NCI-H774 (cell line): ENCODE measurements at places on chromosomes 5 and 9.

- DNase-seq = no peak
Observed at GRCh38 chr9:3865141-3865772, 339.5 kb upstream of the RFX3 start.

GRCh38 chr9:14179449-14179848 lies 134.5 kb downstream of the NFIB start:
- DNase-seq = peak; percentile 83

GRCh38 chr5:83440826-83441225 lies 30.7 kb upstream of the VCAN start:
- no peak for DNase-seq

DNA sequence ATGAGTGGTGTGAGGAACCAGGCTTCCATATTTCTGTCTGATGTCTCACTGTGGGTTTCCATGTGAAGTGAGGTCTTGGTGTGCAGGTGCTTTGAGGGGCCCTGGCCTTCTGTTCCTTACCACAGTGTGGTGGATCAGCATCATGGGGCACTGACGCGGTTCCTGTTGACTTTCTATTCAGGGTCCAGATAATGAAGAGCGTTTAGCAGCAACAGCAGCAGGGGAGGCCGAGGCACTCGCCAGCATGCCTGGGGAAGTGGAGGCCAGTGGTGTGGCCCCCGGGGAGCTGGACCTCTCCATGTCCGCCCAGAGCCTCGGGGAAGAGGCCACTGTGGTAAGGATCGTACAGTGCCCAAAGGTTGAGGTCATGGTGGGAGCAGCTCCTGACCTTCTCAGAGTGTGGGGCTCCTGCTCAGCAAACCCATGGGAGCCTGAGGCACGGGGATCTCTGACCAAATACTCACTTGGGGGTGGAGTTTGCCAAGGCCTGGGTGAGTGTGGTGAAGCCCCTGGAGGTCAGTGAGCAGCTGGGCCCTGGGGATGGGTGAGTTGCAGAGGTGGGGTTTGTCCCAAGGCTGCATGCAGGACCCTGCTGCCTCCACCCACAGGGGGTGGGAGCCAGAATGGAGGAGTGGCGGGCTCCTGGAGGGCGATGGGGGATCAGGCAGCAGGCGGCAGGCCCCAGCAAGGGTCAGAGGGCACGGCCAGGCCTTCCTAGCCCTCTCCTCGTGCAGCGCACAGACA lies 61.2 kb downstream of the COL15A1 start:
- no peak for DNase-seq

DNA sequence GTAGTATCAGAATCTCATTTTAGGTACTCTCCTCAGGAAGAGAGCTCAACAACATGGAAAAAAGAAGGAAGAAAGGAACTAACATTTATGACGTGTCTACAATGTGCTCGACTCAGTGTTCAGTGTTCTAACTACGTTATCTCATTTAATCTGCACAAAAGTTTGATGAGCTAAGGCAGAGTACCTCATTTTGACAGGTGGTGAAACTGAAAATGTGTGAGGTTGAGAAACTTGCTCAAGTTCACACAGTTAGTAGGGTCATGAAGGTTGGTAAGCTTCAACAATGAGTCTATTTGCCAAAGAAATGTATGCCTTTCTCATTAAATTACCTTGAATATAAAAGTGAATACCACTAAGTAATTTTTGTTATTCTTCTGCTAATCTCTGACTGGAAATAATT lies 165.1 kb downstream of the CAAP1 start:
- DNase-seq = no peak

DNA sequence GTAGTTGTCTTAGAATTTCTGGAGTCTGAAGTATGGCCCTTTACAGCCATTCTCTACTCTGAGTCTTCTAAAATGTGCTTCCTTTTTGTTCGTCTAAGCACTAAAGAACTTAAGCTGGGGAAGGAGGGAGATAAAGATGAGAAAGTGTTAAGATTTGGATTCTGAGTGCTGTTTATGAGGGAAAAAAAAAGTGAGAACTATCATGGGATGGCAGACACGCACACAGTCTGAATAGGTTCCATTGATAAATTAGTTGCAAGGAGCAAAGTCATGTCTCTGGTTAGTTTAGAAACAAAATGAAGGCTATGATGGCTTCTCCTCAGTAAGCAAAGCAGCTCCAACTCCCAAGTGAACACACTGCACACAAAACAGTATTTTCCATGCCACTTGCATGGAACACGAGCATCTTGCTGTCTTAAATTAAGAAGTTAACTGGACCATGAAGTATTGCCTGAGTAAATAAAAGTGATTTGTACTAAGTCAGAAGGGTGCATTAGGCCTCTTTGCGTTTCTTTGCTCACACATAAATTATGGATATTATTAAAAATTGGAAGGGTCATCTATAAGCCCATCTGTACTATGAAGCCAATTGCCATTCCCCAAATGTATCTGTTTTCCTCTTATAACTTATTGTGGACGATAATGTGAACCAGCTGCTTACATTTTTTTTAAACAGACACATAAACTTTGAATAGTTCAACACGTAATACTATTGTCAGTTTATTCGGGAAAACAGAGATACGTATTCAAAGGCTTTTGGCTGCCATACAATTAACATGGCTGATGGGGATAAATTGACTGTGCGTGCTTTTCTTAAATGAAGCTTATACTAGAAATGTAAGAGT lies 199.3 kb downstream of the SGCD start:
- DNase-seq = no peak

DNA sequence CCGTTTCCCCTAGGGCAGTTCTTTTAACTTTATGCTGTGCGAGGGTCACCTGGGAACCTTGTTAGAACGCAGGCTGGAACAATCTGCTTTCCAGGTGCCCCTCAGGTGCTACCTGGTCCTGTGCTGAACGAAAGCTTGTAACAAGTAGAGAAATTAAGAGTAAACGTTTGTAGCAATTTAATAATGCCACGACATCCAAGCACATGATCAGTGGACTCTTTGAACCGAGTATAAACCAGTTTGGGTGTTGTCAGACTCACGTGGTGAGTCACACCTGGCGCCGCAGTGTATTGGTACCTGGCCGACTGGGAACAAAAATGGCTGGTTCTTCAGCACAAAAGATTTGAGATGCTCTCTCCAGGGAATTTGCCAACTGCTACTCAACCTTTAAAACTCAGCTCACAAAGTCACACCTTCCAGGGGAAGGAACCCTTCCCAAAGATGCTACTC lies 926 bp upstream of the MYO10 start:
- peak; percentile 33 for DNase-seq

DNA sequence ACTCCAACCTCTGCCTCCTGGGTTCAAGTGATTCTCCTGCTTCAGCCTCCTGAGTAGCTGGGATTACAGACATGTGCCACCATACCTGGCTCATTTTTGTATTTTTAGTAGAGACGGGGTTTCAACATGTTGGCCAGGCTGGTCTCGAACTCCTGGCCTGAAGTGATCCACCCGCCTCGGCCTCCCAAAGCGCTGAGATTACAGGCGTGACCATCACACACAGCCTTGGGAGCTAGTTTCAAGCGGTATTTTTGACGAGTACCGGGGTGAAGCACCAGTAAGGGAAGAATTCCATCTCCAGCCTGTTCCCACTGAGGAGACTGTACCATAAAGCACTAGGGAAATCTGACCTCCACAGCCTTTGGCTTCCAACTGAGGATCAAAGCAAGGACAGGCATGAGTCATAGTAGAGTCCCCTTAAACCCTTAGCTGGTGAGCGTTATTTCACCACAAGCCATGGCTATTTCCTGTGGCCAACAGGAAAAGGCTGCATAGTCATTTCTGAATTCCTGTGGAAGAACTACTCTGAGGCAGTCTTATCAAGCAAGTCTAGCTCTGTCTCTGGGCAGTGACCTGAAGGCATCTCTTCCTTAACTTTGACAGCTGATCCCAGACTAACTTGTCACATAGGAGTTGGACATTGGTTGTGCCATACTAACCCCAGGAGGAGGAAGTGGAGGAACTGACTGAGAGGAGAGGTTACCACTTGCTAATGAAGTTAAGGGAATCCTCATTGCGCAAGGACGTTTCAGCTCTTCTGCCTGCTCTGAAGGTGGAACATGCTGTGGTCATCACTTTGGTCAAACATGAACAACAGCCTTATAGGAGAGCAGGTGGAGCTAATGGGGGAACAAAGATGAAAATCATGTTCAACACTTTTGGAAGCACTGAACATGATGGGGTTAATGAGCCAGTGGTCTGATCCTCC lies 85.8 kb upstream of the DMRT1 start:
- no peak for DNase-seq

DNA sequence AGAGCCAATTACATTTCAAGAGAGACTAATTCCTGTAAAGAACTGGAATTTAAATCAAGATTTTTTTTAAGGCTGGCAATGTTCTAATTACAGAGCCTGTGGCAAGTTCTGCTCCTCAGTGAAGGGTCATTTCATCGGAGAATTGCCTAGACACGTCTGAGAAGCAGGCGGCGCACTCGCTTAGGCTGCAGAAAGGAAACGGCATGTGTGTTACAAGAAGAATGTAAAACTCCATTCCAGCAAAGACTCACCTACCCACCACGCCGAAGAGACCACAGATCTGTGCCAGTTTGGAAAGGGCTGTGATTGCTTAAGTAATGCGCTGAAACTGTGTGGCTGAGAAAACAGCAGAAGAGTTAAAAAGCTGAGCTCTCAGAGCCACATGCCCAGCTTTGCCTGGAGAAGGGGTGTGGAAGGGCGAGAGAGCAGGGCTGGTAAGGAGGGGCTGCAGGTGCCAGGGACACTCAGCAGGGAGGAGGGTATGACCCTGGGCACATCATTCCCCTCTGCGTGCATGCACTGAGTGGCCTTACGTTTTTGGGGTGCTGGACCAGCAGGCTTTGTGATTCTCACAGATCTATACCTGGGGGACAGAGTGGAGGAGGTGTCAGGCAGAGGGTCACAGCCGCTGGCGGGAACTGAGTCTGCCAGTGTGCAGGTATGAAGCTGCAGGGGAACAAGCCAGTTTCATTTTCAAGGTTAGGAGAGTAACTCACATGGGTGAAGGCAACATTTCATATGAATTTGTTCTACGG lies 17.8 kb upstream of the SLC25A51 start:
- DNase-seq = no peak

DNA sequence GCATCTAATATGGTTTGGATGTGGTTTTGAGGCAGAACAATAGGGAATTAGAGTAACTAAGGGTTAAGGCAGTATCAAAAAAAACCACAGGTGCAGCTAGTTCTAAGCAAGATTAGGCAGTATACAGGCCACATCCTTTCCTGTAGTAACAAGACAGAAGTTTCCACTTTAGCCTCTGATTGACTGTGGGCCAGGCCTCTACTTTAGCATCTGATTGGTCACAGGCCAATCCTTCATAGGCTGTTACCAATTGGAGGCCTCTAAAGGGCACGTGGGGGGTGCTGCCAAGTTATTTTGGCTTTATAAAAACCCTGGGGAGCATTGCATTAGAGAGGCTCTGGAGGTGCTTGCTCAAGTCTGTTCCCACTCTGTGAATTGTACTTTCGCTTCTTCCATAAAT lies 144.1 kb upstream of the ST8SIA4 start:
- no peak for DNase-seq

- DNase-seq = no peak
Observed at GRCh38 chr9:89747596-89747995, 142.8 kb downstream of the GADD45G start.

GRCh38 chr5:79963261-79964061 lies 27.6 kb downstream of the MTX3 start:
- no peak for DNase-seq

- no peak for DNase-seq
Observed at GRCh38 chr5:175148636-175149172, 295.3 kb downstream of the DRD1 start.

GRCh38 chr5:155024015-155024414 lies 10.5 kb downstream of the KIF4B start:
- DNase-seq = no peak

DNA sequence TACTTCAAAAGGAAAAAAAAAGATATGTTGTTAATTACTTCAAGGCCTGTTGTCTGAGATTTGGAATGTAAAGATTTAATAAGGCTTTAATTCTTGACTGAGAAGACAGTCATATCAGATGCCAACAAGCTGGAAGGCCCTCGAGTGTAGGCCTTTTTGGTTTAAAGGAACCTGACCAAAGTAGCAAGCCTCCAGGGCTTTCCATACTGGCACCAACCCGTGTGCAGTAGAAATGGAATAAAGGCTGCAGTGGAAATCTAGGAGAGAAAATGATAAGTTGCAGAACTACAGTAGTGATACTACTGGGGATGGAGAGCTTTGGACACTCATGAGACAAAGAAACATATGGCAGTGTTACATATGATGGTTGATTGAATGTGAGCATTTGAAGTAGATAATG lies 358.0 kb downstream of the TAF11L14 start:
- no peak for DNase-seq

DNA sequence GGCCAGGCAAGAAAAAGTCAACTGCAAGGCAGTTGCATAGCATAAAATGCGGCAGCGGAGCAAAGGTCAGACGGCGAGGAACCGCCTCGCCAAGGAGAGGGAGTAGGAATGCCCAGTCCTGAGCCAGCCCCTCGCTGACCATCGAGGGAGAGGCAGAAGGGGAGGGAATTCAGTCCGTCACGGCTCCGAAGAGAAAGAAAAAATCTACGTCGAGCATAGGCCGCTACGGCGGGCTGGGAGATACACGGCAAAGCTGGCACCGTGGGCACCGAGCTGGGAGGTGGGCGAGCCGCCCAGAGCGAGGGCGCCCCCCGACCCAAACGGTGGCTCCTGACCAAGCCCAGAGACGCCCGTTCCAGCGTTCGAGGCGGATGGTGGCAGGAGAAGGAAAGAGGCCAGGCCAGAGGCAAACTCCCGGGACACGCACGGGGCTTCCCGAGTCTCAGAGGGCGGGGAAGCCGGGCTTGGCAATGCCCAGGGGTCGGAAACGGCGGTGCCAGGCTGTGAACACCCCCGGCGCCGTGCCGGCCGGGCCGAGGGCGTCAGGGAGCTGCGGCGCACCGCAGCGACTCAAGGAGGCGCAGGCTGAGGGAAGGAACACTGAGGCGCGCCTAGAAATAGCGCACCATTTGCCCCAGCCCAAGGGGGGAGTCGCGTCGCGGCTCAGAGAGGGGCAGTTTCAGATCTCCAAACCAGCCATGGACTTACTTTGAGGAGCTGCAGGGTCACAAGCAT lies 518 bp downstream of the SPRY4 start:
- DNase-seq = no peak

- no peak for DNase-seq
Observed at GRCh38 chr9:14479163-14479560, 165.2 kb upstream of the NFIB start.

DNA sequence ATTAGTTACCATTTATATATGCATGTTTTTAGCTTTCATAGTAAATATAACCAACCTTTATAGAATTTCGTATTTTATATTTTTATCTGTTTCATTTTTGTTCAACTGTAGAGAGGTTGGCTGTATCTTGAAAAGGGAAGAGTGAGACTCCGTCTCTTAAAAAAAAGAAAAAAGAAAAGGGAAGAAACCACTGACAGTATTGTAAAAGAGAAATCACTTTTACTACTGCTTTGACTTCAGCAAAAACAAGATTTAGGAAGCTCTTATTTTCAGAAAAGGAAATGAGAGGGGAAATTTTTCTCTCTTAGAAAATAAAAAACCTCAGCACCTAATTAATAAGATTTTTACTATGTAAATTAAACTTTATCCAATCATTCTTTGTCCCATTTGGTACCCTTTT lies 14.4 kb downstream of the POLK start:
- no peak for DNase-seq
